ENCODE measurements at places on chromosomes 5 and 9. TPM values are rescaled to one million over a fixed set of nuclear protein-coding genes. Genes with fewer than 3 reads are reported as not detected.

- no peak overlapping the region for H3K27ac ChIP-seq
- H3K4me3 ChIP-seq: no peak overlapping the region
Observed at GRCh38 chr5:40416098-40416497, 263.6 kb upstream of the PTGER4 start.

- H3K36me3 ChIP-seq: peaks cover 49% of the 10 kb centered on the region
- DNase-seq: no peak
- H3K4me1 ChIP-seq: peaks cover 62% of the 10 kb centered on the region
- H3K4me3 ChIP-seq: no peak overlapping the region
Observed at GRCh38 chr9:132677976-132678375, 7.7 kb downstream of the GTF3C4 start.

DNA sequence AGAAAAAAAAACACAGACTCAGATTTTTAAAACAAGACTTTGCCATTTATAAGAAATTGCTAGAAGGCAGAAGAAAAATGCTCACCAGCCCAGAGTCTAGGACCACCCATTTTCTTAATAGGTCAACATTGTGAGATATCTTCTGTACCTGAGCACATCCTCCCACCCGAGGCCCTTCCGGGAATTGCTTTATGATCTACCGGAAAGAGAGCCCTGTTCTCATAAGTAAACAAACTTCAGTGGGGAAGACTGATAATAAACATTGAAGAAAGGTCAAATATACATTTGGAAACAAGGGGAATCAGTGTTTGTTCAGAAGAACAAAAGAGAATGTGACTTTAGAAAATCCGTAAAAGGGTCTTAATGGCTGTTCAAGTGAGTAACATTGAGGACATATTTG, 44.4 kb downstream of the PRKACG start:
- peaks cover 20% of the 10 kb centered on the region for H3K4me1 ChIP-seq
- H3K27ac ChIP-seq: no peak overlapping the region
- H3K4me3 ChIP-seq: no peak overlapping the region
- H3K36me3 ChIP-seq: no peaks in the 10 kb centered on the region

- no peak overlapping the region for H3K4me3 ChIP-seq
- H3K27me3 ChIP-seq: no peaks in the 10 kb centered on the region
- H3K4me1 ChIP-seq: peaks cover 6% of the 10 kb centered on the region
Observed at GRCh38 chr9:125161284-125161918, 18.1 kb upstream of the SCAI start.

GRCh38 chr5:94031631-94032030, 290.2 kb upstream of the POU5F2 start:
- H3K4me1 ChIP-seq: no peaks in the 10 kb centered on the region
- peaks cover 60% of the 10 kb centered on the region for H3K36me3 ChIP-seq
- no peak overlapping the region for H3K4me3 ChIP-seq
- DNase-seq: no peak
- no peaks in the 10 kb centered on the region for H3K27me3 ChIP-seq
- no peak overlapping the region for H3K27ac ChIP-seq

The PCDHA12 gene
- not detected for total RNA-seq

GRCh38 chr5:42759456-42759855, 2.8 kb downstream of the CCDC152 start:
- no peak for DNase-seq
- H3K36me3 ChIP-seq: peaks cover 3% of the 10 kb centered on the region
- H3K4me3 ChIP-seq: no peak overlapping the region
- peaks cover 6% of the 10 kb centered on the region for H3K27me3 ChIP-seq
- H3K27ac ChIP-seq: no peak overlapping the region
- peaks cover 6% of the 10 kb centered on the region for H3K4me1 ChIP-seq

GRCh38 chr9:87008667-87009066, 61.4 kb upstream of the GAS1 start:
- no peaks in the 10 kb centered on the region for H3K36me3 ChIP-seq
- H3K4me1 ChIP-seq: no peaks in the 10 kb centered on the region
- DNase-seq: no peak
- H3K27ac ChIP-seq: no peak overlapping the region
- no peak overlapping the region for H3K4me3 ChIP-seq

GRCh38 chr9:119758241-119758640, 389.0 kb upstream of the BRINP1 start:
- DNase-seq: no peak
- H3K36me3 ChIP-seq: no peaks in the 10 kb centered on the region
- H3K27me3 ChIP-seq: peaks cover 2% of the 10 kb centered on the region
- no peak overlapping the region for H3K4me3 ChIP-seq
- H3K27ac ChIP-seq: no peak overlapping the region

DNA sequence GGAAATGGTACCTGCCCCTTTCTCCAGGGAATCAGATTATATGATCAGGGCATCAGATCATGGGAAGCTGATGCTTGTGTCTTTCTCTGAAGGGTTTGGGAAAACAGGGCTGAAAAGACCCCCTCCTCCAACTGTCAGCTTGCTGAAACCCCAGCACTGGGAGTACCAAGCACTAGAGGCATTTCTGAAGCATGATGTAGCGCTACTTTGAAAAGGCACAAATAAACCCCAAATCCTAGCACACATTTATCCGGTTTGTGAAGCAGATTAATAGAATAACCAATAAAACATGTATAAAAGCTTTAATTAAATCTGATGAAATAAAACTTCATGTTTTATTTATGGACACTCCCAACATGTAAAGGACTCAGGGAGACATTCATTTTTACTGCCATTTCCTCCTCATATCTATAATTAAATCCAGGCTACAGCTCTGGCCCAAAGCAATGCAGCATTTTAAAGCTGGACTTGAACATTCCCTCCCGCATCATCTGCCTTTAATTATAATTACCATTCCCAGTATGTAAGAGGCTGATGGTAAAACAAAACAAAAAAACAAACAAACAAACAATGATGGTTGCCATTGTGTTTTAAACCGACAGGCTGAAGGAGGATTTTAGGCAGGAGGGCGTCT, 298.2 kb upstream of the RFX3 start:
- no peak for DNase-seq
- no peak overlapping the region for H3K27ac ChIP-seq
- no peak overlapping the region for H3K4me3 ChIP-seq
- no peaks in the 10 kb centered on the region for H3K4me1 ChIP-seq

DNA sequence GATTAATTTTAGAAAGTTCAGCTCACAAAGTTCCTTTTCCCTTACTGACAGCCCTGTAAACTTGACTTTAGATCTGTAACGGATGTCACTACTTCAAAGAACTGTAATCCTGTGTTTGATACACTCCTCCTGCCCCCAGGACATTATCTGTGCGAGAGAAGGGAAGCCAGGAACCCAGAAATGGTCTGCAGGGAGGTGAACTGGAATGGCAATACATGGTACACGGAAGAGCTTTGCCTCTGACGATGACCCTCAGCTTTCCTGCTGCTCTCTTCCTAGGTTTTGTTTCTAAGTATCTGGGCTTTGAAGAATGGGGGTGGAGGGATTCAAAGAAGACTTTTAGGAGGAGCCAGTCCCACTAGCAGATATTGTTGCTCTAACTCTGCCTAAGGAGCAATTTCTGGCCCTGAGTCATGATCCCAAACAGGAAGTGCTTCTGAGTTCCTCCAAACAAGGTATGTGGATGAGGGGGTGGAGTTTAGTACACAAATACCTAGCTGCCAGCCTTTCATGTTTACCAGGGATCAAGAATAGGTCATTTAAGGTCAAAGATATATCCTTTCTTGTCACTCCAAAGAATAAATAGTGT, 43.4 kb upstream of the TMC1 start:
- no peak overlapping the region for H3K4me3 ChIP-seq
- H3K27ac ChIP-seq: no peak overlapping the region
- H3K4me1 ChIP-seq: peaks cover 45% of the 10 kb centered on the region
- H3K36me3 ChIP-seq: no peaks in the 10 kb centered on the region

DNA sequence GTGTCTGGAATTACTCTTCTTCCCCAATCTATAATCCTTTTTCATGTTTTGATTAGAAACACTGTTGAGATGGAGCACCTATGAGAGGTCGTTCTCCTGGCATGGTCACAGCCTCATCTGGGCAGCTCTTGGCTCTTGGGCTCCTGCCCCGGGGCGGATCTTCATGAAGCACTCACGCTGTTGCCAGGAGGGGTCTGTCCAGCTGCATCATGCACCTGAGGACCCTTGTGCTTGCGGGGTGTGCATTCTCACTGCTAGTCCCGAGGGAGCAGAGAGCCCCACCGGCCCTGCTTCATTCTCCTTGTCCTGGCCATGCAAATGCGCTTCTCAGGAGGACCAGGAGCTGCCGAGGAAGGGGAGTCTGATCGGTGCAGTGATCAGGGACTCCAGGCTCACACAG, 117.6 kb upstream of the S1PR3 start:
- H3K36me3 ChIP-seq: no peaks in the 10 kb centered on the region
- H3K27ac ChIP-seq: no peak overlapping the region

The RLN2 gene
- total RNA-seq: 6.9 TPM

- H3K36me3 ChIP-seq: no peaks in the 10 kb centered on the region
- no peak overlapping the region for H3K4me3 ChIP-seq
- H3K4me1 ChIP-seq: peaks cover 7% of the 10 kb centered on the region
Observed at GRCh38 chr9:96137671-96138429, 164.1 kb downstream of the HSD17B3 start.

- H3K36me3 ChIP-seq: no peaks in the 10 kb centered on the region
- no peak overlapping the region for H3K27ac ChIP-seq
- no peaks in the 10 kb centered on the region for H3K4me1 ChIP-seq
Observed at GRCh38 chr5:153974131-153974812, 64.4 kb downstream of the FAM114A2 start.

The GADD45G gene
- total RNA-seq: 1.2 TPM

The ACTBL2 gene
- total RNA-seq: not detected

The DNAJB5 gene
- total RNA-seq: 11.3 TPM

The NR6A1 gene
- 0.82 TPM for total RNA-seq

- peaks cover 50% of the 10 kb centered on the region for H3K36me3 ChIP-seq
- H3K4me1 ChIP-seq: peaks cover 72% of the 10 kb centered on the region
- DNase-seq: no peak
- peak overlapping the region; percentile 90 for H3K27ac ChIP-seq
- H3K4me3 ChIP-seq: peak overlapping the region; percentile 96
Observed at GRCh38 chr5:157267025-157267424, 1.1 kb downstream of the CYFIP2 start.

The PPIC gene
- not detected for total RNA-seq

The ADGRD2 gene
- total RNA-seq: not detected

DNA sequence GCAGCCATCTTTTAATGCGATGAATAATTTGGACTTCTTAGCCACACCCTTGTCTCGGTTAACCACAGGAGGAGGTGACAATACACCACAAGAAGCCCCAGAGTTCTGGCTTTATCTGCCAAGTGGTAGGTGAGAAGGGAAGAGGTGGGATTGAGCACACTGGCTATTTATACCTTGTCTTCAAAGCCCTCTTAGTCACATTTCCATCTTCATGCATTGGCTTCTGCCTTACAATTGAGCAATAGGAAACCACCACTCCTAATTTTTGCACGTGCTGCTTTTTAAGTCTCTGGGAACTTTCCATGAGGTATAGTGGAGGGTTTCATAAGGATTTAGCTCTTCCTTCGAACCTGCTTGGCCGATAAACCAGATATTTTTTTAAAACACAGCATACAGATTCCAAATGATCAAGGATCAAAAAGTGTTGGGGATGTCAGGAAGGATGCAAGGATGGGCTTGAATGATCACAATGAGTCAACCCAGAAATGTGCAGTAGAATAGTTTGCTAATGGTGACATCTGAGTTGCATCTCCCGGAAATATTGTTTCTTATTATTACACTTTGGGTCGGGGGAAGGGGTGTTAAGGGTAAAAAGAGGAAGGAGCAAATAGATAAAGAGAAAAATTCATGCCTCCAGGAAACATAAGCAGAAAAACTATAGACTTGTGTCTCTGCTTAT, 25.5 kb downstream of the PLAC8L1 start:
- peak; percentile 41 for DNase-seq
- H3K36me3 ChIP-seq: no peaks in the 10 kb centered on the region
- no peak overlapping the region for H3K4me3 ChIP-seq
- H3K4me1 ChIP-seq: peaks cover 9% of the 10 kb centered on the region
- H3K27ac ChIP-seq: no peak overlapping the region

DNA sequence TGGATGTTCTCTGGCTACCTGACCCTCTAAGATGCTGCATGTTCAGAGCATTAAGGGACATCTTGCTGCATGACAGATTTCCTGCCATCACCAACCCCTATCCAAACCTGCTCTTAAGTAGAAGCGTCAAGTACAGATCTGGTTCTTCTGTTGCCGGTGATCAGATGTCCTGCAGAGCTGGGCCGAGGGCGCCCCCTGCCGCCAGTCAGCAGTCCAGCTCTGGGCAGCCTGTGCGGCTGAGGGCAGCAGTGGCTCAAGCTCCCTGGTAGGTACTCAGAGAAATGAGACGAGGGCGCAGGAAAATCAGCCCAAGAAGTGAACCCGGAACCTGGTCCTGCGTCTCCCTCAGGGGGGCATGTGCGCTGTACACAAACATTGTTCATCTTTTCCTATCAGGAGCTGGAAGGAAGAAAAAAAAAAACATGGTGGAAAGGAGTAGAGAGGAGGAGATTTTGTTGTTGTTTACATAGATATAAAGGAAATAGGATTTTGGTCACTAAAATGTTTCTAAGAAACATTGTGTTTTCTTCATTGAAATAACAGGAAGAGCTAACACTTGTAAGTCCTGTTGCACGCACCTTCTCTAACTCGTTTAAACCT, 95.8 kb downstream of the CFAP90 start:
- DNase-seq: peak; percentile 74
- H3K27me3 ChIP-seq: peaks cover 29% of the 10 kb centered on the region
- H3K27ac ChIP-seq: no peak overlapping the region
- H3K36me3 ChIP-seq: no peaks in the 10 kb centered on the region
- no peaks in the 10 kb centered on the region for H3K4me1 ChIP-seq
- H3K4me3 ChIP-seq: no peak overlapping the region

DNA sequence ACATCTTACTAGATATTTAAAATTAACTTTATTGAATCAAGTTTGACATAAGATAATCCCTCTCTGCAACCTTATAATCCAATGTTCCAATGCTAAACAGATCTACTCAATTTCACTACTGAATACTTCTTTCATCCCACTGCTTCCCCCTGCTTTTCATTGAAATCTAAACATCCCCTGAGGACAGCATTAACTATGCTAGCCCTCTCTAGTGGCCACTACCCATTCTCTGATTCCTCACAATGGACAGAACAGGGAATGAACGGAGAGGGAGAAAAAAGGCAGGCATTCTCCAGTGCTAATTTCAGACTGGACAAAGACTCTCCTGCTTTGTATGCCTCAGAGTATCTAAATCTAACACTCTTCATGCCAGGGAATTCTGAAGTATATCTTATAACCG, 54.3 kb upstream of the RGS7BP start:
- no peak overlapping the region for H3K27ac ChIP-seq
- H3K4me3 ChIP-seq: no peak overlapping the region
- H3K27me3 ChIP-seq: no peaks in the 10 kb centered on the region
- H3K4me1 ChIP-seq: no peaks in the 10 kb centered on the region
- DNase-seq: no peak

- no peak overlapping the region for H3K4me3 ChIP-seq
- DNase-seq: no peak
- no peaks in the 10 kb centered on the region for H3K36me3 ChIP-seq
- peaks cover 20% of the 10 kb centered on the region for H3K27me3 ChIP-seq
- no peak overlapping the region for H3K27ac ChIP-seq
- no peaks in the 10 kb centered on the region for H3K4me1 ChIP-seq
Observed at GRCh38 chr5:137441476-137441875, 57.6 kb downstream of the SPOCK1 start.

DNA sequence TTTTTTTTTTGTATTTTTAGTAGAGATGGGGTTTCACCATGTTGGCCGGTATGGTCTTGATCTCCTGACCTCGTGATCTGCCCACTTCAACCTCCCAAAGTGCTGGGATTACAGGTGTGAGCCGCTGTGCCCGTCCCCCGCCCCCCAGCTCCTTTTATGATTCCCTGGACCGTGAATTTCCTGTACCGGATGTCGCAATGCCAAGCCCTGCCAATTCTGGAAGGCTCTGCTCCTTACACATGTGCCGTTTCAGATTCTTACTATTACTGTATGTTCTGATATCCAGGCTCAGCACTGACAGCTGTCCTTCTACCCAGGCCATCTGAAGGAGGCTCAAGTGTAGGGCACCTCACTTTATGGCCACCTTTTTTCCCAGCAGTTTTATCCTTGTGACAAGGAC, 100.1 kb downstream of the PLCXD3 start:
- no peak overlapping the region for H3K27ac ChIP-seq
- no peaks in the 10 kb centered on the region for H3K36me3 ChIP-seq
- DNase-seq: no peak
- no peaks in the 10 kb centered on the region for H3K4me1 ChIP-seq

The PAIP1 gene
- 55.1 TPM for total RNA-seq

Data from activated CD4-positive, alpha-beta T cell treated with anti-CD3 and anti-CD28 coated beads for 36 hours (primary cell).